ENCODE measurements at places on chromosomes 5 and 9.

DNA sequence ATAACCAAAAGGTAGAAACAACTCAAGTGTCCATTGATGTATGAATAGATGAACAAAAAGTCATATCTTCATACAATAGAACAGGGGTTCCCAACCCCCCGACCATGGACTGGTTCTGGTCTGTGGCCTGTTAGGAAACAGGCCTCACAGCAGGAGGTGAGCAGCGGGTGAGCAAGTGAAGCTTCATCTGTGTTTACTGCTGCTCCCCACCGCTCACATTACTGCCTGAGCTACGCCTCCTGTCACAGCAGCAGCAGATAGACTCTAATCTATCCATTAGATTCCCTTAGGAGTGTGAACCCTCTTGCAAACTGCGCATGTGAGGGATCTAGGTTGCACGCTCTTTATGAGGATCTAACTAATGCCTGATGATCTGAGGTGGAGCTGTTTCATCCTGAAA, 478.0 kb downstream of the BRINP1 start:
- DNase-seq: no peak

GRCh38 chr9:109315480-109316206, 5.2 kb downstream of the EPB41L4B start:
- no peak for DNase-seq

DNA sequence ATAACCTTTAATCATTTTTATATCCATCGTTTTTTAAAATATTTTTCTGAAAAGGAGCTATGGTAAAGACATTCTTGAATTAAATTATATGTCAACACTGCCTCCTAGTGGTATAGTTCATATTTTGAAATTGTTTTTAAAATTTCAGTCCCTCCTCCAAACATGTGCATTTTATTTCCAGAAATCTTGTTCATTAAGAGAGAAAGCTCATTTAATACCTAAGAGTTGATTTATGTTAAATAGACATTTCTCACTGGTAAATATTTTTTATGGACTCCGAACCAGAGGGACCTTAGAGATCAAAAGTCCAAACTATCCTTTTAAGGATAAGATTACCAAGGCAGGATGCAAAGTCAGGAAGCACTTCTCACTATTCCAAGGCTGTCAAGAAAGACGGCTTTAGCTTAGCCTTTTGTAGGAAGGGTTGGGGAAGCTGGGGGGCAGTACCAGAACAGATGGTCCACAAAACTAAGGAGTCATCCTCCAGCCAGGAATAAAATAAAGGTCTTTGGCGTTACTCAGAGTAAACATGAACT, 21.6 kb downstream of the BHMT start:
- DNase-seq: peak; percentile 78

GRCh38 chr9:35920051-35920620, 10.8 kb downstream of the SPAAR start:
- peak; percentile 31 for DNase-seq

DNA sequence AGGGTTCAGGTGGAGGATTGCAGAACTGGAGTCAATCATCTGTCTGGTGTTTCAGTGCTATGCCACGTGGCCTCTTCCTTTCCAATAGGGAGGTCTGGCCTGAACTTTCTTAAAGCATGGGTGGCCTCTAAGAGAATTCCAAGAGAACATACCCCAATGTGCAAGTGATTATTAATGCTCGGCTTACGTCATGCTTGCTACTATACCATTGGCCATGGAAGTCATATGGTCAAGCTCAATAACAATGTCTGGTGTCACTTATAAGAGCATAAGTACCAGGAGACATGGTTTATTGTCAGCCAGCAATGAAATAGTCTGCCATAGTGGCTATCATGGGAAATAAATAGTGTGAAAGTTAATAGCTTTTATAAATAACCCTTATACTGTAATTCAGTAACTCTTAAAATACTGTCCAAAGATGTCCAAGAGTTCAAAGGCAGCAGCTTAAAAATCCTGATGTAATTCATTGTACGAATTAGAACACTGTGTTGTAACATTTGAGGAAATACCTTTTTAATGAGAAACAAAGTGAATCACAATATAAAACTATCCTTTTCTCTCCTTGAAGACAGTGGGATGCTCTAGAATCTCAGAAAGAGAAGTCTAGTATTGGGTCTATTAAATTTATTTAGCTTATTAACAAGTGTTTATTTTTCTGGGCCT, 355.4 kb upstream of the PRR16 start:
- no peak for DNase-seq

- DNase-seq: peak; percentile 83
Measured at GRCh38 chr5:150778517-150779396, at the start of gene SMIM3. SMIM3 (plus strand) TSS chr5:150778757; CDS start chr5:150795441, 16,684 bp downstream.

- DNase-seq: no peak
Measured at GRCh38 chr5:133106761-133107572, 55.2 kb downstream of the HSPA4 start.

- DNase-seq: no peak
Measured at GRCh38 chr5:77329664-77330430, 119.4 kb downstream of the PDE8B start.

- DNase-seq: peak; percentile 51
Measured at GRCh38 chr9:3879315-3879714, 353.5 kb upstream of the RFX3 start.

DNA sequence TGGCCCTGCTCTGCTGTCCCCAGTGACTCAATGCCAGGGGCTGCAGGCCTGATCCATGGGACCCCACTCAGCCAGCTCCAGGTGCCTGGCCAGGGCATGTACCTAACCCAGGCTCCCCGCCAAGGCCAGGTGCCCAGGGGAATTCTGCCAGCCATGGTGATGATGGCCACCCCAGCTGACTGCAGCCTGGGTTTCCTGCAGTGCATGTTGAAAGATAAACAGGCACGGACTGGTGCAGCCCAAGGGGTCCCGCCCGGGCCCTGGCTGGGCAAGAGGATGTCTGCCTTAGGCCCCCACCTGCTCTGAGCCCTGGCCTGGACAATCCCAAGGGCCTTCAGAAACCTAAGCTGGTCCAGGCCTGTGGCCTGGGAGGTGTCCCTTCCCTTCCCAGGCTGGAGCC, 1.2 kb downstream of the ABCA2 start:
- no peak for DNase-seq

DNA sequence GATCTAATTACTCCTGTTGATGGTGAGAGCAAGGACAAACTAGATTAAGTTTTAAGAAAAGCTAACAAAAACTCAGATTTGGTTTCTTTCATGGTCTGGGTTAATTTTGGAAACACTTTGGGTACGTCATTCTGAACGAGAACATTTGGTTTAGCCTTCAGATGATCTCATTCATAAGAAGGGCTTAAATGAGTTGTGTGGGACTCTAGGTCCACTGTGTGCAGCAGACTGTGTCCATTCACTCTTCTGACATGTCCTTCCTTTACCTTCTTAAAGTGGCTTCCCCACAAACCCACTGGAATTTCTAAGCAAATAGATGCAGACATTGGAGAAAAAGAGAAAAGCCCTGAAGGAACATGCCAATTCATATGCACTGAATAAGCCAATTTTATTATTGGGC, 96.8 kb downstream of the FBXO4 start:
- DNase-seq: no peak

GRCh38 chr9:115118879-115119218, 892 bp upstream of the TNC start:
- peak; percentile 84 for DNase-seq

GRCh38 chr5:136094913-136095641, 37.6 kb upstream of the SMAD5 start:
- DNase-seq: peak; percentile 96

Measured in DMS53 (cell line).